ENCODE measurements at places on chromosomes 1 and 21.
A peak's percentile ranks its signal among the peaks of the same experiment; 100 is the strongest.

GRCh38 chr1:38829368-38829767 is 30.2 kb downstream of the RRAGC start:
- no peak for DNase-seq

GRCh38 chr1:105359457-105359856 is 1609.8 kb downstream of the AMY1C start:
- no peak for DNase-seq

DNA sequence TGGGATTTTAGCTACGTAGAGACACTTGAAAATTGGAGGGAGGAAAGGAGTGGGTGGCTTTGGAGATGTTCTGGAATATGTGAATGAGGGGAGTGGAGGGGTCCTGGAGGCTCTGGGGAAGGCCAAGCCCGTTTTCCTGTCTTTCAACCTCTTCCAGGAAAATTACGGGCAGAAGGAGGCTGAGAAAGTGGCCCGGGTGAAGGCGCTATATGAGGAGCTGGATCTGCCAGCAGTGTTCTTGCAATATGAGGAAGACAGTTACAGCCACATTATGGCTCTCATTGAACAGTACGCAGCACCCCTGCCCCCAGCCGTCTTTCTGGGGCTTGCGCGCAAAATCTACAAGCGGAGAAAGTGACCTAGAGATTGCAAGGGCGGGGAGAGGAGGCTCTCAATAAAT is 442 bp upstream of the RUSC1 start:
- DNase-seq = no peak

DNA sequence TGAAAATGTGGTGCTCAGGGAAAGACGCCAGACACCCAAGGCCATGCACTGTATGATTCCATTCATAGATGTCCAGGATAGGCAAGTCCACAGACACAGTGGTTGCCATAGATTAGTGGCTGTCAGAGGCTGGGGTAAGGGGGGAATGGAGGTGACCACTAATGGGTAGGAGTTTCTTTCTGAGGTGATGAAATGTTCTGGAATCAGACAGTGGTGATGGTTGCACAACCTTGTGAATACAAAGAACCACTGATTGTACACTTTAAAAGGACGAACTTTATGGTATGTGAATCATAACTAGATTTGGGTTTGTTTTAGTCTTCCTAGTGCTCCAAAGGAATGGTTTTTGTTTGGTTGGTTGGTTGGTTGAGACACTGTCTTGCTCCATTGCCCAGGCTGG is 51.7 kb downstream of the PRAMEF20 start:
- DNase-seq = no peak

DNA sequence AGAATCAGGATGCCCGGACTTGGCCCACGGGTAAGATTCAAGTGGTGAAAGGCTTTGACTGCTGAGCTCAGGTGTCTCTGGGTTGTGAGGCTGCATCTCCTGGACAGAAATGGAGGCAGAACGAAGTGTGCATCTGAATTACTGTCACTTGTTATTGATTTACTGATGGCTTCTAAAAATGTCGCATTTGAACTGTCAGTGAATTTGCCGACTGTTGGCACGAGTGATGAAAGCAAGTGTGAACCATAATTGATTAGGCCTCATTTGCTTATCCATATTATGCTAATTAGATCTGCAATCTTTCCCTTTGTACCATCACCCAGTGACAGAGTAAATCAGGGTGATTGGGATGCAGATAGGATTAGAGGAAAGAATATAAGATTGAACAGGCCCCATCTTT is 252.4 kb downstream of the NUF2 start:
- DNase-seq = no peak

- DNase-seq = no peak
Measured at GRCh38 chr1:170765712-170766330, 101.9 kb downstream of the PRRX1 start.

- DNase-seq = no peak
Measured at GRCh38 chr1:219847215-219847855, 81.0 kb downstream of the SLC30A10 start.

GRCh38 chr21:29429218-29429617 is 130.5 kb downstream of the BACH1 start:
- DNase-seq = no peak

GRCh38 chr1:207250431-207250830 is 71.0 kb upstream of the CD55 start:
- DNase-seq = no peak

- no peak for DNase-seq
Measured at GRCh38 chr1:73516451-73516850, 681.5 kb downstream of the LRRIQ3 start.

GRCh38 chr1:80801695-80802094 is 999.0 kb upstream of the ADGRL2 start:
- DNase-seq = no peak

DNA sequence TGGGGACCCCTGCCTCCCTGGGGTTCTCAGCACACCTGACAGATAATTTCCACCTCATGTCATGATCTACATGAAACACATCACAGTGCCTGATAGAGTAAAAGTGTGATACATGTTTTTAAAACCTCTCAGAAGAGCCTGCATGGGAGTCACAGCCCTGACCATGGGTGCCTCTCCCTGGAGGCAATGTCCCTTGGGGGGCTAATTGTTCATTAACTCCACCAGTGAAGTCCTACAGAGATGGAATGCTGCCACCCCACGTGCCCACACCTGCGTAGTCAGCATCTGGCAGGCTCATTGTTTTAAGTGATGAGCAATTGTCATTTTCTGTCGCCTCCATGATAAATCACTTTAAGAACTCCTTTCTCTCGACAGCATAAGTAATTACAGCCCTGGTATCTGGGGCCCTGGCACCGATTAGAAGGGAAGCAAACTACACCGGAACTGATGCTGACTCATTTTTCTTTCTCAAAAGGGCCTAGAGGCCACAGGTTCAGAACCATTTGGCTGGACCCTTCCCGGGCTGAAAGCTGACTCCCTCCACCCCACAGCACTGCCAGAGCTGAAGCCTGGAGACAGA is 109.6 kb upstream of the GJB5 start:
- DNase-seq = no peak

DNA sequence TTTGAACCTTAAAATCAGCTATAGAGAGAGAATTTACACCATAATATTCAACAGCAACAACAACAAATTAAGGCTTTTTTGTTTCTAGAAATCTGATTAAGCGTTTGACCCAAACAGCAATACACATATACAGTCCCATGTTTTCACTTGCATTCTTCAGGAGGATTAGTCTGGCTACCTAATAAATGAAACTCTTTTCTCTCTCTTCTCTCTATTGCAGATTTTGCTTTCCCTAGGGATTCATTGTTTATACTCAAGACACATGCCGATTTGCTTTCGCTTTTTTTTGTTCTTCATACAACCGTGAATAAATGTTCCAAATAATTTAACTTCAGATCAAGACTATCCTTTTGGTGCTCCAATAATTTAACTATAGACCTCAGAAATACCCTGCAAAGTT is 162.4 kb upstream of the PTBP2 start:
- DNase-seq = peak; percentile 51

- no peak for DNase-seq
Measured at GRCh38 chr21:42216726-42217572, 2.0 kb upstream of the ABCG1 start.

- DNase-seq = no peak
Measured at GRCh38 chr1:211524521-211524920, 32.6 kb upstream of the RD3 start.

DNA sequence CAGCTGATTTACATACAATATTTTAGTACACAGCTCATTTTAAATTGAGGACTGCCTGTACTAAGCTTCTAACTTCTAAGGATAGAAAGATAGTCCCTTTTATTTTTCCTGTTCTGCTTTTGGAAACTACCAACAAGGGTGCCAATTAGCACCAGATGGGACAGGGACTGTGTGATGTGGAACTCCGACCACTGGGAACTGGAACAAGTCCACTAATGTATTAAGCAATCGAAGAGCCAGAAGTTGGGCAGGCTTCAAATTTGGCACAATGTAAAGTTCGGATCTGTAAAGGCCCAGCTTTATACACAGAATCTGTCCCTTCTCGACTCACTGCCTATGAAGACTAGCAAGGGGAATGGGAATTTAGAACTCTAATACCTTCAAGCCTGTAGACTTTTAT is 149.3 kb downstream of the ZC3H11B start:
- no peak for DNase-seq

DNA sequence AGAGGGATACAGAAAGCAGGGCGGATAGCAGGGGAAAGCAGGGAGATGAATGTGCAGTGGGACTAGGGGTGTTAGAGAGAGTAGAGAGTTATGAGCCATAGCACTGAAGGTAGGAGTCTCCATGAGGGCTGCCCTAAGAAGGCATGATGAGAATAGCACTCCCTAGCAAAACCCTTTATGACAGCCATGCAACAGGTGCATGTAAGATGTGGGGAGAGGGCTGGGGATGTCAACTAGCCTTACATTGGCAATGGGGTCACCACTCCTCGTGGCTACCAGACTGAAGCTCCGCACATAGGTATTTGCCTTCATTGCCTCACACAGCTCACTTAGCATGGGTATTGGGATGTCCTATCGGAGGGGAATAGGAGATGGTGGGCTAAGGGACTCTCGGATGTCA is 4.6 kb downstream of the TMOD4 start:
- no peak for DNase-seq

DNA sequence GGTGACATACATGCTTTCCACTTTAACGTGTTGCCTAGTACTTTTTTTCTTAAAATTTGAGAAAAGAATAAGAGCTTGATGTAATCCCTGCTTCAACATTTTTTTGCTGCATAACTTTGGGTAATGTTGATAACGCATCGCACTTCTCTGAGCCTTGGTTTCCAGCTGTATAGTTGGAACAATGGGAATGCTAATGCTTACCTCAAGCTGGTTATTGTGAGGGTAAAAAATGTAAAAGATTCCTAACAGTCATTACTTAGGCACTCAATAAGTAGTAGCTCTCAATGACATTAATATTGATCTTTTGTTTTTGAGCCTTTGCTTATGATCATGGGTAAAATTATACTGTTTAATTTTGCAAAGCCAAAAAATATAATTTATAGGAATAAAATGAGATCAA is 683.3 kb upstream of the CXADR start:
- DNase-seq = no peak

DNA sequence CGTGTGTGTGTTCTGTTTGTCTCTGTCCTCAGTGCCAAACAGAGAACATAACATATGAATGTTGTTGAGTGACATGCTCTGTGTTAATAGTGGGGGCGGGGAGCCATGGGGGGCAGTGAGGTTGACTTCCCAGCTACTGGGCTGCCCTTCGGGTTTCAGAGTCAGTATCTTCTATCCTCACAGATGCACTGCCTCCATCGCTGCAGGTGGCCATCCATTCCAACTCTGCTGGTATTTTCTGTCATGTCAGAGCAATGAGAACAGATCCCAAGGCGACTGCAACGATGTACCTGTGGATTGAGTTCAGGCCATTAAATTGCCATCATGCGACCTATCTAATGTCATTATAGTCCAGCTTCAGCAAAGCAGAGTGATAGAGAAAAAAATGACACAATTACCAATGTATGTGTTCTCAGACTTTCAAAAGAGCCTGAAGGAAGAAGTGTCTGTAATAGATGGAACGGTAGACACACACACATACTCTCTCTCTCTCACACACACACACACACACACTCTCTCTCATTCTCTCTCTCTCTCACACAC is 418.5 kb downstream of the RWDD3 start:
- no peak for DNase-seq

DNA sequence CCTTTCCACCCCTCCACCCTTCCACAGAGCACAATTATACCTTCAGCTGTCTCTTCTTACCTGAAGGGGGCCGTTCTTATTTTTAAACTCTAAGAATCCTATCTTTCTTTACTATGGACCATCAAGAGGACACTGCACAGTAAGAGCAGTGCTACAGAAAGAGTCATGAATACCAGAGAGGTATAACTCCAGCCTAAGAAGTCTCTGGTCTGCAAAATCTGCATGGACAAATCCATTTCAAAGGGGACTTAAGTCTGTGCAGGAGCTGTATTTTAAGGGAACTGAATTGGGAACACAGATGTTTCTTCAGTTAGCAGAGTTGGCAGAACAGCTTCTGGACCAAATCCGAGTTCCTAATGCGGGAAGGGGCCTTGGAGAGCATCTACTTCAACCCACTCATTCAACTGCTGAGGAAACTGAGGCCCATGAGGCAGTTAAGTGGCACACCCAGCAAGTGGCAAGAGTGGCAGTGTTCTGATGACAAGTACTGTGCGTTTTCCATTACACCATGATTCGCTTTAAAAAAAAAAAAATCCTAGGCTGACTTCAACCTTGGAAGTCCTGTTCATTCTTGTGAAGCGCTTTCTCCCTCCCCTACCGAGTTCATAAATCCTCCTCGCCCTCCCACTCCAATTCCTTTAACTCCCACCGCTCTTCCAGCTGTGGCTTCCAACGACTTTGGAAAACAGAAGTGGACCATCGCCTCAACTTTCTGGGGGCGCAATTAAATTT is 1.8 kb downstream of the PLPP3 start:
- DNase-seq = no peak

- no peak for DNase-seq
Measured at GRCh38 chr1:118979754-118980575, 8.2 kb downstream of the TBX15 start.

- DNase-seq = no peak
Measured at GRCh38 chr1:31007462-31007991, 58.0 kb downstream of the PUM1 start.

- no peak for DNase-seq
Measured at GRCh38 chr1:38018864-38019343, 6.4 kb downstream of the UTP11 start.

- no peak for DNase-seq
Measured at GRCh38 chr21:35309316-35309715, 260.2 kb upstream of the RUNX1 start.

DNA sequence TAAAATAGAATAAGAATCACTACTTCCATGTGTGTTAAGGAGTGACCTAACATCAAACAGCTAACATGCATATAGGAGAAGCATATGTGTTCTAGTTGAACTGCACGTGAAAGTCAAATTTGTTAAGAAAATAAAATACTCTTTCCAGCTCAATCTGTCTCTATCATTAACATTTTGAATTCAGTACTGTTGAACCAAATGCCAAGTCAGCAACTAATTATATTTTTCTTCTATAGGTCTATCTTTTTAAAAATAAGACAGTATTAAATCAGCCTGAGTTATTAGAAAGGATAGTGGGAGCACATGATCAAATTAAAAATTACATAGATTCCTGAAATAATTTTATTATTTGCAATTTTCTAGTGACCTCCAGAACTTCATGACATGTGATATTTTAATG is 141.8 kb downstream of the NRIP1 start:
- no peak for DNase-seq

- no peak for DNase-seq
Measured at GRCh38 chr1:205676597-205676996, 3.7 kb downstream of the SLC45A3 start.

- no peak for DNase-seq
Measured at GRCh38 chr1:58789322-58789856, 5.5 kb upstream of the JUN start.

DNA sequence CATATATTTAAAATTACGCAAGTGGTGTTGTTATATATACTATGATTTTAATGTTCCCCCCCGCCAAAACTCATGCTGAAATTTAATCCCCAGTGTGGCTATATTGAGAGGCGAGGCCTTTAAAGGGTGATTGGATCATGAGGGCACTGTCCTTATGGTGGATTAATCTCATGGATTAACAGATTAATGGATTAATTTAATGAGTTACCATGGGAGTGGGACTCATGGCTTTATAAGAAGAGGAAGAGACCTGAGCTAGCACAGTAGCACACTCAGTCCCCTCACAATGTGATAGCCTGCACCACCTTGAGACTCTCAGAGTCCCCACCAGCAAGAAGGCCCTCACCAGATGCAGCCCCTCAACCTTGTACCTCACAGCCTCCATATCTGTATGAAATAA is 34.8 kb downstream of the C1orf198 start:
- no peak for DNase-seq

GRCh38 chr21:39326607-39327307 is 13.3 kb upstream of the BRWD1 start:
- DNase-seq = no peak
